HepG2 (cell line): ENCODE measurements at places on chromosomes 12 and 14. TPM values are rescaled to one million over a fixed set of nuclear protein-coding genes. Genes with fewer than 3 reads are reported as not detected.

DNA sequence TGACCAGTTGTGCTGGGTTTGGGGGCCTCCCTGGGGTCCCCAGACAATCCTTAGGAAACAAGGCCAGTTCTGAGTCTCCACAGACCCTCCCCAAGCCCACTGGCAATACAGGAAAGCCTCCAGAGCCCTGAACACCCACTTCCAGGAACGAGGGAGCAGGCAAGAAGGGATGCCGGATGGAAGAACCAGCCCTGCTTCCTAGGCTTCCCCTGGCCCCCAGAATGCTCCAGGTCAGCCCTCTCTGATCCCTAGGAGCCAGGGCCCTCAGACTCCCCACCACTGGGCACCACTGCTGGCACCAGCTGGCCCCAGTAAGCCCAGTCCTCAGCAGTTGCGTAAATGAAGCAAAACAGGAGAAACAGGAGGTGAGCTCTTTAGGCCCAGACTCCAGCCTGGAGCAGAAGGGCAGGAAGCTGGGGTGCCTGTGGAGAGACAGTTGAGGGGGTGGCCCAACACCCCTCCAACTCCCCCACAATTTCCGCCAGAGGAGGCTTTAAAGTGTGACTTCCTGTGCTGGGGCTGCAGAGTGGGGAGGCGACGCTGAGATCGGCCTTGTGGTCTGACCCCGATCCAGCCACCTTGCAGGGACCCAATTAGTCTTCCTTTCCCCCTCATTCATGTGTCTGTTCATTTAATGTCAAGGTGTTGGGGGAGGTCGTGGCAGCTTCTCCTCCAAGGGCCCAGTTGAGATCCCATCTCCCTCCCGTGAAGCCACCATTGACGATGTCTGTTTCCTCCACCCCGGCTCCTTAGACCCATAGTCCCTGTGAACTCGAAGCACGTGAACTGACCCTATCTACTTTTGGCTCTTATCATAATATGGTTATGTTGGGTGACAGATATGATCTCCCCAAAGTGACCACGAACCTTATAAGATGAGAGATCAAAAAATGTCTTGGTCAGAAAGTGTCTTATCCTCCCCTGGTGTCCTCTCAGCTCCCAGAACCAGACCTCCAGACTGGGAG, 4.7 kb downstream of the TNFRSF1A start:
- DNase-seq = no peak

GRCh38 chr12:82174383-82174782, 183.8 kb downstream of the CCDC59 start:
- no peak for DNase-seq

NID2 gene
- 0.11 TPM in 1 of 2 replicates, not detected in the other for polyA plus RNA-seq

FAM181A gene
- polyA plus RNA-seq = 0.80 and 1.1 TPM in 2 replicates

PRB2 gene
- polyA plus RNA-seq = not detected in 2 replicates

FGFR1OP2 gene
- 16.7 and 18.3 TPM in 2 replicates for polyA plus RNA-seq

- DNase-seq = no peak
These were observed 2.7 kb downstream of the CD4 start for GRCh38 chr12:6791931-6792520.

PLXNC1 gene
- 6.0 and 6.6 TPM in 2 replicates for polyA plus RNA-seq

- DNase-seq = no peak
These were observed 76.2 kb upstream of the KCNA1 start for GRCh38 chr12:4833524-4833923.

DNA sequence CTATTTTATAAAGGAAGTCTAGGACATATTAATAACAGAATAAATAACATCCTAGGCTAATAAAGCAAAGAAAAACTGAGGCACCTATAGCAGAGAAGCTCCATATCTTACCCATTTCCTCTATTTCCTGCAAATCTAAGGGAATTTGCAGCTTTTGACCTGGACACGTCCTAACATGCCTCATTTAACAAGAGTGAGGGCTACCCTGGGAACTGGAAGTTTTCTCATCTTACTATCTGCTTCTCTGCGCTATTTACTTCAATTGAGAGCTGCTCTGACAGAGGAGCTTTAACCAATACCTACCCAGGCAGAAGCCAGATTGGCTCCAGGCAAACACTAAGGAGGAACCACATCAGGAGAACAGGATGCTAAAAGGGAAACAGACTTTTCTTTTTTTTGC, 5.7 kb downstream of the YBX3 start:
- DNase-seq = no peak

HOXC12 gene
- not detected in 2 replicates for polyA plus RNA-seq

DNA sequence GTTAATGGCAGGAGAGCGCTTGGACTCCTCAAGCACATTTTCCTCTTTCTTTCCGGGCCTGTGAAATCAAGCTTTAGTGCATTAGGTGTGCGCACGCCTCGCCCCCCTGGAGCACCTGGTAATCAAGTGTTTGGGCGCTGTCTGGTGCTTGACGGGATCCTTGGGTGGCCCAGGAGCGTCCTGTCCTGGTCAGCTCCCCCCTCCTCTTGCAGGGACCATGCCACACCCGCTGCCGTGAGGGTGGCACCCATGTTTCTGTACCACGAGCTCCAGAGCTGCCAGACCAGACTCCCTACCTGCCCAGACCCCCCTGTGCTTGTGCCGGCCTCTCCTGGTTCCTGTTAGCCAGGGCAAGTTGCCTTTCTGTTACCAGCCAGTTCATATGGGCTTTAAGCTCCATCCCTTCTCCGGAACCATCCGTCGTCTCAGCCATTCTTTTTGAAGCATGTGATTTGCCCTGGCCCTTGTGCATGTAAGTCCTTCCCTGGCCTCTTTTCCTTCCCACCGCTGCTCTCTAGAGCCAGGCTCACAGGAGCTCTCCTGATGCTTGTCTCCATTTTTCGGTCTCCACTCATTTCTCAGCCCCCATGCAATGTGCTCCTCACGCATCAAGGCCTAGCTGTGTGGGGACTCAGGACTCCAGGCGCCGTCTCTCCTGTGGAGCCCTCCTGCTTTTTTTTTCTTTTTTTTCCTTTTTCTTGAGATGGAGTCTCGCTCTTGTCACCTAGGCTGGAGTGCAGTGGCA, 66.1 kb downstream of the EP400 start:
- DNase-seq = no peak

- DNase-seq = no peak
These were observed 22.0 kb downstream of the PLEK2 start for GRCh38 chr14:67389811-67390534.
